Suprapubic skin (tissue), 4 donors: ENCODE measurements at places on chromosomes 5 and 9.

GRCh38 chr5:108654051-108654450 lies 93.6 kb upstream of the FER start:
- no peak for DNase-seq

GRCh38 chr9:116812231-116813030 lies 125.3 kb downstream of the TRIM32 start:
- DNase-seq: no peak

DNA sequence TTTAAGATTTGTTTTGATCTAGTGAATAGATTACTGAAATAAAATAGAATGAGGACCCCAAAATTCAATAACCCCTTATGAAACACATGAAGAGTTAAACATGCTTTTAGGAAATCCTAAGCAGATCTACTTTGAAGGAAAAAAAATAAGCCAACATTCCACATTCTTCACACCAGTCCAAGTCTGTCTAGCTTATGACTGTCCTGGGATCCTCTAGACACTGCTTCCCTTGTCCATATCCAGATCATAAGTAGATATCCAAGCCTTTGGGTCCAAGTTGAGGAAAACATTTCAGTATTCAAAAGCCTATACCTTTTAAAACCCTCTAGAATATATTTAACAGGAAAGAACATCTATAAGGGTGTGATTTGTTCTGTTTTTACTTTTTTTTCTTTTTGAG lies 58.8 kb upstream of the MINAR2 start:
- no peak for DNase-seq

GRCh38 chr9:133717113-133718031 lies 20.8 kb downstream of the SARDH start:
- DNase-seq: peak; percentile 61

DNA sequence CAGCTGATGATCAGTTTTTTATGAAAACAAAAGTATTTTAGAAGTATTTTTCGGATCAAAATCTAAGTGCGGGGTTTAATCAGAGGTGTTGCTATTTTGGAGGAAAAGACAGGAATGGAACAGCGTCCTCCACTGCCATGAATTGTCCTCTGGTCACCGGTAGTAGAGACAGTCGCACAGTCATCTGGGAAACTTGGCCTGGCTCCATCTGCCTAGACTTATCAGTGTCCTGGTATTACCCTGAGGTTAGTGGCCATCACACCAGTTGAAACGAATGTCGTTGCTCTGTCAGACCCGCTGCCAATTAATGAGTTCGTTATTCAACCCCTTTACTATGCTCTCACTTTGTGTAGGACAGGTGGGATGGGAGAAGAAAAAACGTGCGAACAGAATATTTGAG lies 8.2 kb downstream of the TLX3 start:
- DNase-seq: no peak

GRCh38 chr9:87406543-87407166 lies 91.0 kb upstream of the DAPK1 start:
- no peak for DNase-seq

DNA sequence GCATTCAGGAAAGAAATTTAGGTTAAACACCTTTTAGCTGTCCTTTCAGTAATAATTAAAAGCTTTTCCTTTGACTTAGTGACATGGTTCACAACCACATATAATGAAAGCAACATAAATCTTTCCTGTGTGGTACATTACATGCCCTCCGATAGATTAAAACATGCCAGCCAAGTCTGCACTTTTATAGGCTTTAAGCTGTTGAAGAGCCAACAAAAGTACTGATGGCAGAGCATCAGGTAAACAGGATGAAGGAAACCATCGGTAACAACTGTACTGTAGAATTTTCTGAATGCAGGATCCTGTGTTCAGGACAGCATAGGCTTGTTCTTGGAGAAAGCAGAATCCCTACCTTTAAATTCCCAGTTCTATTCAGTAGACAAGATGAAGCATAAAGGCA lies 226.6 kb downstream of the MLLT3 start:
- DNase-seq: no peak

DNA sequence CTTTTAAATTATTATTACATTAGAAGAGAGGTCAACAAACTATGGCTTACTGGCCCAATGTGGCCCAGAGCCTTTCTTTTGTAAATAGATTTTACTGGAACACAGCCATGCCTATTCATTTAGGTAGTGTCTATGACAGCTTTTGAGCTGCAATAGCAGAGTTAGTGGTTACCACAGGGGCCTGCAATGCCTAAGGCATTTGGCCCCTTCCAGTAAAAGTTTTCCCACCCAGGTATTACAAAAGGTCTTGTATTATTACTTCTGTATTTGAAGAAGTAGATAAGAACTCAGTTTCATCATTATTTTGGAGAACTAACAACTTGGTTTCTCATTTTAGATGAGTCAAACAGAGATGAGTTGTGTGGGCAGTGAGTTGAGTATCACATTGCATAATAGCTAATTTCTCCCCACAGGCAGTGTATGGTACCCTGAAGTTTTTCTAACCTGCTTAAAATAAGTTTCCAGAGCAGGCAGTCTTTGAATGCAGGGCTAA lies 9.5 kb downstream of the MTRR start:
- no peak for DNase-seq

DNA sequence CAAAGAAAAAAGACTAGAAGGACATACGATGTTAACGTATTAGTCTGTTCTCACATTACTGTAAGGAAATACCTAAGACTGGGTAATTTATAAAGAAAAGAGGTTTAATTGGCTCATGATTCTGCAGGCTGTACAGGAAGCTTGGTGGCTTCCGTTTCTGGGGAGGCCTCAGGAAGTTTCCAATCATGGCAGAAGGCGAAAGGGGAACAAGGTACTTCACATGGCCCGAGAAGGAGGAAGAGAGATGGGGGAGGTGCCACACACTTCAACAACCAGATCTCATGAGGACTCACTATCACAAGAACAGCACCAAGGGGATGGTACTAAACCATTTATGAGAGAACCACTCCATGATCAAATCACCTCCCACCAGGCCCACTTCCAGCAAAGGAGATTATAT lies 110.1 kb downstream of the CARTPT start:
- no peak for DNase-seq

GRCh38 chr5:93208141-93208751 lies 372.8 kb downstream of the NR2F1-AS1 start:
- no peak for DNase-seq

DNA sequence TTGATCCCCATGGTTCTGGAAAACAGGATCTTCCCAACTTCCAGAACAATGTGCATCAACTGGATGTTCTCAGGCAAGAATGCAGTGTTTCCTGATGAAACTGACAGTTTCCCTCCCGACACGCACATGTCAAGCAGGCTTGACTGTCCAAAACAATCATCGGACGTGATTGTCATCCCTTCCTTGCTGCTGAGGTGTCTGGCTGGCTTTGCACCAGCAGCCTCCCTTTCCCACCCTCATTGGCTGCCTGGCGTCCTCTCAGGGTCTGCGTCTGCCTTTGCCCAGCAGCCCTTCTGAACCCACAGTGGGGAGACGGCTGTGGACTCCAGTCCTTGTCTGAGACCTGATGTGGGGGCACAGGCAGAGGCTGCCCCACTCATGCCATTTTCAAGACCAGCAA lies 110.8 kb downstream of the MARCHF3 start:
- DNase-seq: no peak

- no peak for DNase-seq
Measured at GRCh38 chr9:14037331-14037730, 276.6 kb downstream of the NFIB start.

DNA sequence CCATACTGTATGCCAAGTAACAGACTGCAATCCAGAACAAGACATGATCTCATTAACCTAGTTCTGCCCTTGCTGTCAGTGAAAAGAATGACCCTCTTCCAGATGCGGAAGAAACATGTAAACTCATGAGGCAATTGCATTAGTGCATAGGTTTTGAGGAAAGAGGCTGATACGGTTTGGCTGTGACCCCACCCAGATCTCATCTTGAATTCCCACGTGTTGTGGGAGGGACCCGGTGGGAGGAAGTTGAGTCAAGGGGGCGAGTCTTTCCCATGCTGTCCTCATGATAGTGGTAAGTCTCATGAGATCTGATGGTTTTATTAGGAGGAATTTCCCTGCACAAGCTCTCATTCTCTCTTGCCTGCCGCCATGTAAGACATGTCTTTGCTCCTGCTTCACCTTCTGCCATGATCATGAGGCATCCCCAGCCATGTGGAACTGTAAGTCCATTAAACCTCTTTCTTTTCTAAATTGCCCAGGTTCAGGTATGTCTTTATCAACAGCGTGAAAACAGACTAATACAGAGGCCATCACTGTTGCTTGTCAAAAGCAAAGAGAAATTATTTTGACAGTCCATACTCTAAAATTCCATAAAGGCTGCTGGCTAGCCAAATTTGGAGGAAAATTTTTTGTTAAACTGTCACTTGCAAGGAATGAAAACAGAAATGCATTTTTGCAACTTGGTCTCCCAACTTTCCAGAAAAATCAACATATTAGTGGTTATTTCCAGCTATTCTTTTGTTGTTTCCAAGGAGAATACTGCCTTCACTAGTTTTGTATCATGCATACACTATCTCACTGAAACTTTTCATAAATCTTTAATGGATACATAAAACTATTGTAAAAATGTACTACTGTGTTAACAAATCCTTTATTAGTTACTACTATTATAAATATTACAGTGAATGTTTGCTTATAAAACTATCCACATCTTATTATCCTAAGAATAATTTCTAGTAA lies 3.2 kb upstream of the ARL15 start:
- no peak for DNase-seq

GRCh38 chr5:889075-889710 lies 3.4 kb downstream of the BRD9 start:
- DNase-seq: no peak

- DNase-seq: no peak
Measured at GRCh38 chr5:73911761-73912393, 285.9 kb downstream of the ARHGEF28 start.

- DNase-seq: no peak
Measured at GRCh38 chr5:34001241-34001841, 6.5 kb downstream of the AMACR start.

- DNase-seq: peak; percentile 80
Measured at GRCh38 chr9:131319486-131319885, 30.0 kb downstream of the PLPP7 start.

DNA sequence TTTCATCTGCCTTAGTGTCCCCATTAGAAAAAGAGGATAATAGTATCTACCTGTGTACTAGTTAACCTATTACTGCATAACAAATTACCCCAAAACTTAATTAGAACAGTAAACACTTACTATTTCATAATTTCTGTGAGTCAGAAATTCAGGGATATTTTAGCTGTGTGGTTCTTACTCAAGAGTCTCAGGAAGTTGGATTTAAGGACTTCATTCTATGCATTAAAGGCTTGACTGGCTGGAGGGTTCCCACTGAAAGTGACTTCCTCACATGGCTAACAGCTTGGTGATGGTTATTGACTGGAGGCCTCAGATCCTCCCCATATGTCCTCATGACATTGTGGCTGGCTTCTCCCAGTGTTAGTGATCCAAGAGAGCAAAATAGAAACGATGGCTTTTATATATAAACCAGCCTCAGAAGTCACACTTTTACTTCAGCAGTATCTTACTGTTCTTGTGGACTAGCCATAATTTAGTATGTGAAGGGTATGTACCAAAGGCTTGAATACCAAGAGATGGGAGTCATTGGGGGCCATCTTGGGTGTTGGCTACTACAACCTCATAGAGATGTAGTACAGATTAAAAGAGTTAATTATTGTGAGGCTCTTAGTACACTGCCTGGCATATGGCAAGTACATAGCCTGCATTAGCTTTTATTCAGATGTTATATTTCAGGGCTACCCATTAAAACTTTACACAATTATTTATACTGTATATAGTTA lies 9.9 kb downstream of the RAD23B start:
- no peak for DNase-seq

- no peak for DNase-seq
Measured at GRCh38 chr9:3262826-3263529, 262.8 kb downstream of the RFX3 start.

DNA sequence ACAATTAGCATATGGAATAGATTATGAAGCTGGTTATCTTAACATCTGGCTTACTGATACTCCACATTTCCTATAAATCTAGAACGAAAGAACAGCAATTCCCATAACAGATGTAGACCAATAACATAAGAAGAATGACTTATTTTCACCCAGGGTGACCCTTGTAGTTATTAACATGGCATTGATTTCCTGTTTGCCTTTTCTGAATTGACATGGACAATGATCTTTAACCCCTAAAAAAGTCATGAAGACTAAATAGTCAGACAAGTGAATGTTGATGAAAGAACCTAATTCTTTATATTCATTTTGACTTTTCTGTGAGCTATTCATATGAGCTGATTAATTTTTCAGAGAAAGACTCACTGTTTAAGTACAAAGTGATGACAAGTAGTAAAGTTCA lies 175.3 kb upstream of the CD180 start:
- no peak for DNase-seq

- no peak for DNase-seq
Measured at GRCh38 chr9:130329061-130329460, 63.5 kb downstream of the HMCN2 start.

GRCh38 chr5:170497311-170498038 lies 6.3 kb upstream of the KCNIP1 start:
- no peak for DNase-seq

GRCh38 chr5:10562201-10563109 lies 1.4 kb upstream of the ANKRD33B start:
- DNase-seq: no peak

GRCh38 chr5:61991430-61991829 lies 314.6 kb upstream of the KIF2A start:
- DNase-seq: no peak

- no peak for DNase-seq
Measured at GRCh38 chr5:180596115-180596667, 4.9 kb upstream of the SCGB3A1 start.

GRCh38 chr9:97307500-97308163 lies at the start of gene CCDC180:
TSS of gene CCDC180 (plus strand) at chr9:97307659. CDS start at chr9:97308064, 405 bp downstream.
- DNase-seq: no peak

GRCh38 chr5:16061163-16061562 lies 118.4 kb downstream of the MARCHF11 start:
- no peak for DNase-seq

DNA sequence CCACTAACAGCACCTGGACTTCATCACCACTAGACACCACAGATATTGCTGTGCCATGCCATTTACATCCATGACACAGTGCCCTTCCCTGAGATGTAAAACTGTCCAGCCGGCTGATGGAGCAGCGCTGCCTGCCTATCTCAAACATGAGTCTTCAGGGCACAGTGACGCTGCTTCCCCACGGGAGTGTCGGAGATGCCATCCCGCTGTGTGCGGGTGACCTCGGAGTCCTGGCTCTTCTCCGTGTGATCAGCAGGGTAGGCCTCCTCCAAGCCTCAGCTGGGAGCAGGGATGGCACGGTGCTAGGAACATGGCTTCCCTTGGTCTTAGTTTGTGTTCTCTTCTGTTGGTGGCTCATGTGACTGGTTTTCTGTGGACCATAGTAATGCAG lies 130.3 kb upstream of the FAM120A start:
- DNase-seq: no peak

GRCh38 chr5:180114304-180115003 lies 42.9 kb upstream of the RNF130 start:
- DNase-seq: peak; percentile 77

DNA sequence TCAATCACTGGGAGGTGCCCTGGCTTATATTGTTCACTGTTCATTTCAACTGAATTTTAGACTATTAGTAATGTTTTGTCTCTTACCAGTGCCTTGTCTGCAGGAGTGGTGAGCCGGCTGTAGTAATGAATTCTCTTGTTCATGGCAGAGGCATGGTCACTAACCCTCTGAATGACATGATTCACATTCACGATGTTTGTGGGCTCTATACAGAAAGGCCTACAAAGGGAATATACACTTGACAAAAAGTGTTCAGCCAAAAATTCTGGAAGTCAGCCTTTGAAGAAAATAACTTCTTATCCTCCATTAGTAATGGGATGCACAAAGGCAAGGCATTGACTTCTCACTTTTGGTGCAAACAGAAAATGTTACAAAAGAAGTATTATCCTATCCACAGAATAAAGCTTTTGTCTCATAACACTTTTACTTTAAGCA lies 39.6 kb downstream of the SLC38A9 start:
- DNase-seq: no peak
